ENCODE measurements at places on chromosomes 2 and 18. TPM values are rescaled to one million over a fixed set of nuclear protein-coding genes. Genes with fewer than 3 reads are reported as not detected.

DNA sequence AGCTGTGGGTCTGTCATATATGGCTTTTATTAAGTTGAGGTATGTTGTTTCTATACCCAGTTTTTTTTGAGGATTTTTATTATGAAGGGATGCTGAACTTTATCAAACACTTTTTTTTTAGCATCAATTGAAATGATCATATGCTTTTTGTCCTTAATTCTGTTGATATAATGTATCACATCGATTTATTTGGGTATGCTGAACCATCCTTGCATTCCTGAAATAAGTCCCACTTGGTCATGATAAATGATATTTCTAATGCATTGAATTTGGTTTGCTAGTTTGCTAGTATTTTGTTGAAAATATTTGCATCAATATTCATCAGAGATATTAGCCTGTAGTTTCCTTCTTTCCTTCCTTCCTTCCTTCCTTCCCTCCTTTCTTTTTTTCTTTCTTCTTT, 22.5 kb upstream of the CWC22 start:
- DNase-seq, result no peak

Gene ABCG8
- total RNA-seq, result not detected

Gene DSG2
- total RNA-seq, result 36.0 TPM

- no peak for DNase-seq
Measured at GRCh38 chr2:127581516-127582490, 46.3 kb downstream of the MYO7B start.

GRCh38 chr2:159232456-159233170, 53.9 kb downstream of the WDSUB1 start:
- DNase-seq, result no peak

GRCh38 chr2:228352048-228352447, 170.6 kb upstream of the SPHKAP start:
- DNase-seq, result no peak

Gene HAAO
- 2.7 TPM for total RNA-seq

DNA sequence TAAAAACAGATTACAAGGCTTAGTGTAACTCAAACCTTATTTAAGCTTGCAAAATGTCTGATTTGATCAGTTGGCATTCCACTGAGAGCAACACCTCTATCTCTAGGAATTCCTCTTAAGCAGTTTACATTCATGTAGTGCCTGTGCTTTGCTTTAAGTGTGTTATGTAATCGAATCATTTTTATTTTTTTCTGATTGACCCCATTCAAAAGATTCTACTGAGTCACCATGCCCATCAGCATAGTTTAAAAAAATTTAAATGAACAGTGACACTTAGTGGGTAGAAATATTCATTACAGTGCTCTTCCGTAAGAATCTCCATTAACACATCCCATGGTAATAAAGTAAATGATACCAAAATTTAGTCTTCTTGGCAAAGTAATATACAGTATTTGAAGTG, 67.8 kb upstream of the SLC4A10 start:
- no peak for DNase-seq

Gene TGFA
- total RNA-seq, result 0.47 TPM

GRCh38 chr2:114083717-114084387, 194.0 kb downstream of the ACTR3 start:
- no peak for DNase-seq

GRCh38 chr2:60439219-60439974, 114.1 kb downstream of the BCL11A start:
- DNase-seq, result peak; percentile 51

All from heart right ventricle (tissue), 16 donors.